CD4-positive, alpha-beta T cell (primary cell): ENCODE measurements at places on chromosomes 13 and 19. TPM values are rescaled to one million over a fixed set of nuclear protein-coding genes. Genes with fewer than 3 reads are reported as not detected.

CEACAM20 gene
- total RNA-seq: not detected

ANO8 gene
- total RNA-seq: 15.3 TPM

DACT3 gene
- total RNA-seq: 0.11 TPM

FFAR3 gene
- total RNA-seq: not detected

FPR3 gene
- not detected for total RNA-seq

SBK2 gene
- not detected for total RNA-seq

MTUS2 gene
- total RNA-seq: 0.38 TPM

PRODH2 gene
- not detected for total RNA-seq

GRCh38 chr19:55649268-55650125 is 1.5 kb downstream of the CCDC106 start:
- DNase-seq: no peak

- DNase-seq: no peak
Measured at GRCh38 chr19:15652559-15653278, 12.0 kb downstream of the CYP4F3 start.

- no peak for DNase-seq
Measured at GRCh38 chr13:110183910-110184309, 123.0 kb downstream of the COL4A1 start.

DNA sequence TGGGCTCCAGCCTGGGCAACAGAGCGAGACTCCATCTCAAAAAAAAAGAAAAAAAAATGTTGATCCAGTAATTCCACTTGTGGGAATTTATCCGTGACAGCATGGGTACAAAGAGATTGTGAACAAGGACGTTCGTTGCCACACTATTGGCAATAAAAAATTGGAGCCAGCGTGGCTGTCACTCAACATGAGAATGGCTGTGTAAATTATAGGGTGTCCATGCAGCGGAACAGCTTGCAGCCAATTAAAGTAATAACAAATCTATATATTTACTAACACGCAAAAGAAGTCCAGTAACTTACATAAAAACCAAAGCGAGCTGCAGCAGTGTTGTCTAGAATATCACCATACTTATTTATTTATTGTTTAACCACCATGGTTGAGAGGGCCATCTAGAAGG is 19.3 kb downstream of the DPF1 start:
- DNase-seq: no peak

DNA sequence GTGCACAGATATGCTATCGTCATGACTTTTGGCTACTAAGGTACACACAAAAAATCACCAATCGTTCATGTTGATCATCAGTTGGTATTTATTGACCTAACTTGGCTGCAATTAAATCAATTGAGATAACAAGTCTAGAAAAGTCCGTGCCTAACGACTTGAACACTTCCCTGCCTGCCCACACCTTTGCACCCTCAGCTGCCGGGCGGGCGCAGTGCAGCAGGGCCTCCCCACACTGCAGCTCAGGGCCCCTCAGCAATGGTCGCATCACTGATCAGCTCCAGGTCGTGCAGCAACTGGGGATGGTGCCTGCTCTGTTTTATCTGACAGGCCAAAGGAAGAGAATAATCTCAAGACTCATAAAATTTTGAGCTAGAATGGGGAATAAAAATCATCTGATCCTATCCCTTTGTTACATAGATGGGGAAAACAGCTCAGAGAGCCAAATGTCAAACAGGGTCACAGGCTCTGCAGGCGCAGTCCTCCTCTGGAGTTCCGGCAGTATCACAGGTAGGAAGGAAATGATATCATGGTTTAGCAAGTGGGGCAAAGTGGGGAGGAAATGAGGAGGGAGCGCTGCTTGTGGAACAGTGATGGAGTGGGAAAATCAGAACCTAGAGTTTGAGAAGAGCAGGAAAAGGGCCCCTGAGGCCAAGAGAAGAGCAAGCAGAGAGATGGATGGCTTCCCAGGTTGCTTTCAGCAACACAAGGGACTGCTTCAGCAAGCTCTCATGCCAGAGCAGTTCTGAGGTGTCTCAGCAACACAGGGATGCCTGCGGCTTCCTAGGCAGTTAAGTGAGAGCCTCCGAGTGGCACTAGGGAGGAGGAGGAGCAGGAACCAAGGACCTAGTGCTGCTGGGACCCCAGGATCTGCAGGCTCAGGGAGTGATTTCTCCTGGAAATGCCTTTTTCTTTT is 57.5 kb downstream of the SLC7A1 start:
- no peak for DNase-seq

- DNase-seq: no peak
Measured at GRCh38 chr13:24922387-24922744, 158.4 kb downstream of the RNF17 start.

- no peak for DNase-seq
Measured at GRCh38 chr13:104962411-104962810, 1573.1 kb downstream of the EFNB2 start.

DNA sequence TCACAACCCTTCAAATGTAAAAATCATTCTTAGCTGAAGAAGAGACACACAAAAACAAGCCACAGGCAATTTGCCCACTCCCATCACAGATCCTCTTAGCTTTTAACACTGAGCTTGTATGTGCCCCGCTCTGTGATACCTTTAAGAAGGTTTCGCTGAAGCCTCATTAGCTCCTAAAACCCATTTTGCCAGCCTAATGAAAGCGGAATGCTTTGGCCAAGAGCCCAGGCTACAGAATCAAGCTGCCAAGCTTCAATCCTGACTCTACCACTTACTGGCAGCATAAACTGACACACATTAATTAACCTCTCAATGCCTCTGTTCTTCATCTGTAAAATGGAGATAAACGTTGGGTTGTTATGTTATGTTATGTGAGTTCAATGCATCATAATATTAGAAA is 10.5 kb downstream of the ZNF112 start:
- DNase-seq: no peak

- peak; percentile 6 for DNase-seq
Measured at GRCh38 chr19:41705393-41706174, 2.8 kb upstream of the CEACAM5 start.

DNA sequence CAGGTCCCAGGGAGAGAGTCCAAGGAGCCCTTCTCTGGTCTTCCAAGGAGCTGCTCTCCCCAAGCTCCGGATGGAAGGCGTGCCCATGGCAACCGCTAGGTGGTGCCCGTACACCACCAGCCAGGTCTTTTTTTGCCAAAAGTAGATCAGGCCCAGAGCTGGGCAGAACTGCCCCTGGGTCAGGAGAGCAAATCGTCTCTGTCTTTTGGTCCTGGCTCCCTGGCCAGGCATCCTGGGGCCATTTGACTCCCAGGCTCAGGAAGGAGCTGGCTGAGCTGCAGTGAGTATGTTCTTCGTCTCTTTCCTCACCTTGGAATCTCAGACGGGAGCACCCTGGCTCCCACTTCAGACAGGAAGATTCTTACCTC is 24.6 kb upstream of the BCL3 start:
- DNase-seq: peak; percentile 89

DNA sequence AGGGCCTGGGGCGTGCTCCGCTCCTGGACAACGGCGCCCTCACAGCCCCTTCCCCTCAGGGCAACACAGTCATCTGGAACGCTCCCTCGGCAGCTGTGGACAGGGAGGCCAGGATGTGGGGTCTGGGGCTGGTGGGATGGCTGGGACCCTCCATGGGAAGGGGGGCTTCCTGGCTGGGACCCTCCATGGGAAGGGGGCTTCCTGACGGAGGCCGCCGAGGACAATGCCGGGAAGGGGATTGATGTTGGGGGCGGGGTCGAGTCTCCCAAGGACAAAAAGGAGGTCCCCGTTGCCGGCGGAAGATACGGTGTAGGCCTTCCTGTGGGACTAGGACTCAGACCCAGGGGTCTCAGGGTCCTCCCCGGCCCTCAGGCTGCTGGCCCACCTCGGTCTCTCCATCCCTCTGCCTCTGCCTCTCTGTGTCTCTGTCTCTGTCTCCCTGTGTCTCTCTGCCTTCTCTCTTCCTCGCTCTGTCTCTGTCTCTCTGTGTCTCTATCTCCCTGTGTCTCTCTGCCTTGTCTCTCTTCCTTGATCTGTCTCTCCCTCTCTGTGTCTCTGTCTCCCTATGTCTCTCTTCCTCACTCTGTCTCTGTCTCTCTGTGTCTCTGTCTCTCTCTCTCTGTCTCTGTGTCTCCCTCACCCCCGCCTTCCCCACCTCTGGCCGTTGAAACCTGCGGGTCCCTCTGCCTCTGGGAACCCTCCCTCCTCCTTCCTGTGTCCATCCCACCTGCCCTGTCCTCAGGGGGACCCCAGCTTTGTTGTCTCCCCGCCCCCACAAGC is 2.7 kb upstream of the MADCAM1 start:
- no peak for DNase-seq

DNA sequence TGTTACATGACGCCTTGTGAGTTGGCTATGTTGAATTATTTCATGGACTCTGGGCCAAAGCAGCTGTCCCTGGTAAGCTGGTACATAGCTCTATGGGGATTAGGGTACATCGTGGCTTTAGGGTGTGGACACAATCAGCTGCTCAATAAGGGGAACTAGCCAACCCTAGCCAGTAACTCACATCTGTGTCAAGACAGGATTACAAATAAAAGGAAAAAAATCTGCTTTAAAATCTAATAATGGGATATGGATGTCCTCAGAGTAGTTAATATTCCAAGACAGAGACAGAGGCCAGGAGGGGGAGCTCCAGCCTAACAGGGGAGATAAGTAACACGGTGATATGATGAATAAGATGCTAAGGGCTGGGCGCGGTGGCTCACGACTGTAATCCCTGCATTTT is 21.1 kb upstream of the ZNF766 start:
- DNase-seq: peak; percentile 62

- DNase-seq: no peak
Measured at GRCh38 chr13:99150575-99151361, 49.9 kb upstream of the UBAC2 start.

GRCh38 chr19:43640424-43640757 is 741 bp upstream of the CADM4 start:
- no peak for DNase-seq

DNA sequence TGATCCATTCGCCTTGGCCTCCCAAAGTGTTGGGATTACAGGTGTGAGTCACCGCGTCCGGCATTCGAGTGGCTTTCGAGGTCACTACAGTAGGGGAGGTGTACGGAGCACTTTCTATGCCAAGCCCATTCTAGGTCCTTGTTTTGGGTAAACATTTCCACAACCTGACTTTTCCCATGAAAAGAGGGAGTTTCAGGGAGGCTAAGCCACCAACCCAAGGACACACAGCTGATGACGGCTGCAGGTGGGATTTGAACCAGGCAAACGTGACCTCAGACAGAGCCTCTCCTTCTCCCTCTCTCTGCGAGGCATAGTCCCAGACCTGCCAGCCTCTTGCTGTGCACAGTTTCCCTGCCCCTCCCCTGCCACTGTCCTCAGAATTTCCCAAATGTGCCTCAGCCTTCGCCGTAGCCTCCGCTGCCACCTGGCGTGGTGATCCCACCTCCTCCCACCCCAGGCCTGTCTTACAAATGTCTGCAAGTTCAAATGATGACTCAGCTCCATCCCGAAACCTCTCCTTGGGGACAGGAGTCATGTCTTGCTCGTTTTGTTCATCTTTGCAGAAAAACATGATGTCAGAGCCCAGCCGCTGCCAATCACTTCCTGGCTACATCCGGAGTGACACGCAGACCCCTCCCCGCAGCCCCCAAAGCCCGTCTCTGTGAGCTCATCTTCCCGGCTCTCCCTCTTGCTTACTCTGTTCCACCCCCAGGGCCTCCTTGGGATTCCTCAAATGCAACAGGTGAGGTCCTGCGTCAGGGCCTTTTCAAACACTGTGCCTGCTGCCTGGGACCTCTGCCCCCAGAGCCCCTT is 6.6 kb upstream of the GADD45B start:
- no peak for DNase-seq
